ENCODE measurements at places on chromosomes 3 and 15.

- no peak for DNase-seq
These were observed 72.8 kb downstream of the SENP2 start for GRCh38 chr3:185658943-185659342.

DNA sequence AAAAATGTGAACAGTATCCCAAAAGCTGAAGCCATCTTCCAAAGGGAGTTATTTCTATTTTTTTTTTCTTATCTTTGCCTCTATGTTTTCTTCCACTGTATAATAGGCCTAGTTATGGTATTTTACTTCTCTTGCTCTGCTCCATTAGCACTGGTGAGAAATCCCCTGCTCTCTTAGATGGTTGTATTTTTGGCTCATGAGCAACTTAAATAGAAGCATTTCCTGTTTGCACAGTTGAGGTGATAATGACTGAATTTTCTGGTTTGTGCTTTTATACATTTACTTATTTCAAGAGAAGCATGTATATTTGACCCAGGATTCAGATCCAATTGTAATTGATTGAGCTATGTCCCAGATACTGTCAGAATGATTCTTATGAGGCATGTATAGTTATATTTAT lies 61.6 kb upstream of the CD200R1L start:
- DNase-seq, result no peak

GRCh38 chr3:31161889-31162288 lies 267.4 kb upstream of the GADL1 start:
- DNase-seq, result no peak

GRCh38 chr3:116198087-116198486 lies 247.2 kb downstream of the LSAMP start:
- DNase-seq, result no peak
